Hematopoietic multipotent progenitor cell treated with erythropoietin and hydrocortisone succinate and interleukin-3 and kit ligand, for 6 days (in vitro differentiated cells): ENCODE measurements at places on chromosomes 13 and 19.

GRCh38 chr13:31747291-31747690 is 8.0 kb downstream of the RXFP2 start:
- DNase-seq: no peak

- DNase-seq: peak; percentile 68
These were observed 100.7 kb downstream of the MIPEP start for GRCh38 chr13:23788459-23788858.

DNA sequence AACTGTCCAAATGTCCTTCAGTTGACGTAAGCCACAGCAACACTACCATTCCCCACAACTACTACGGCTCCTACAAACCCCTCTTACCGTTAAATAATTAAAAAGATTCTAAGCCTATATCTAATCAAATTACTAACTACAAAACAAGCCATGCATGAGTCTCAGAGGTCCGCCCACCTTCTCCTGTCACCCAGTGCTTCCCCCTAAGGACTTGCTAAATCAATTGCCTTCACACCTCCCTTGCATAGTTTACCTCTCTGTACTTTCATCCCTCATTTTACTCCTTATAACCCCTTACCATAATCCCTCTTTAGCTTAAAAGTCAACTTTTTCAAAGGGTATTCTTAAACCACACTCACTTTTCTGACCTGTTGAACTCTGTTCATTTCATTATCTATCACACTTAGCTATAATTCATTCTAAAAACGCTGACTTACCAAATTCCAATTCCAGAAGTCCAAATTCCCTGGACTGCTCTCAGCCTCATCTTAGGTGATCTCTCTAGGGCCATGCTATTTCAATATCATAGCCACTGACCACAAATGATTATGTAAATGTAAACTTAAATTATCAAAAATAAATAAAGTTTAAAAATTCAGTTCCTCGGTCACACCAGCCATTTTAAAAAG is 187.8 kb downstream of the DIAPH3 start:
- no peak for DNase-seq

- DNase-seq: no peak
These were observed 117.7 kb upstream of the CACNA1A start for GRCh38 chr19:13623716-13624710.

DNA sequence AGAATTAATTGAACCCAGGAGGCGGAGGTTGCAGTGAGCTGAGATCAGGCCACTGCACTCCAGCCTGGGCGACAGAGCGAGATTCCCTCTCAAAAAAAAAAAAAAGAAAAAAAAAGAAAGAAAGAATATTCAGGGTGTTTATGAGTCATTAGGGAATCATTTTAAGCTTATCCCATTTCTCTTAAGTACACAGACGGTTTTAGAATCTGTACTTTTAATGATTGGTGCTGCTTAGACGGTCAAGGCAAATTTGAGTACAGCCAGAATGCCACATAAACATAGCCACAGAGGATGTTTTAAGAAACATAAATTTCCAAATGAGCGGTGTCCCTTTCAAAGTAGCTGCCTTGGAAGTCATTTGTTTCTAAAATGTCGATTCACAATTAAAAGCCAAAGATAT is 2.6 kb downstream of the SPRYD7 start:
- no peak for DNase-seq

GRCh38 chr13:85266771-85267170 is 532.4 kb downstream of the SLITRK6 start:
- no peak for DNase-seq

DNA sequence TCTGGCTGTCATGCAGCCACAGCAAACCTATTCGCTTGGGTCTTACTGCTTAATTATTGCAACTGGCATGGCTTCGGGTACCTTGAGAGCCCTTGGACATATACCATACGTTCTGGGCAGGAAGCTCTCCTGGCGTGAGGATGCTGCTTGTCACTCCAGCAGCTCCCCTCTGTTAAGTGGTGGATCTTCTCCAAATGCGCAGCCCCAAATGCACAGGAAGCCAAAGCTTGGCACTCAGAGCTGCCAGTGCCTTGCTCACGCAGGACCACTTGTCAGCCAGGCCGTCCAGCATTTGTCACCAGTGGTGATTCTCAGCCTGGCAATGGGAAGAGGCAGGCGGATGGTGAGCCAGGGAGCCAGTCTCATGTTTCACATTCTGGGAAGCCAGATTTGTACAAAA is 158.6 kb downstream of the KATNAL1 start:
- no peak for DNase-seq

- no peak for DNase-seq
These were observed 3.0 kb upstream of the NCCRP1 start for GRCh38 chr19:39193803-39194202.

DNA sequence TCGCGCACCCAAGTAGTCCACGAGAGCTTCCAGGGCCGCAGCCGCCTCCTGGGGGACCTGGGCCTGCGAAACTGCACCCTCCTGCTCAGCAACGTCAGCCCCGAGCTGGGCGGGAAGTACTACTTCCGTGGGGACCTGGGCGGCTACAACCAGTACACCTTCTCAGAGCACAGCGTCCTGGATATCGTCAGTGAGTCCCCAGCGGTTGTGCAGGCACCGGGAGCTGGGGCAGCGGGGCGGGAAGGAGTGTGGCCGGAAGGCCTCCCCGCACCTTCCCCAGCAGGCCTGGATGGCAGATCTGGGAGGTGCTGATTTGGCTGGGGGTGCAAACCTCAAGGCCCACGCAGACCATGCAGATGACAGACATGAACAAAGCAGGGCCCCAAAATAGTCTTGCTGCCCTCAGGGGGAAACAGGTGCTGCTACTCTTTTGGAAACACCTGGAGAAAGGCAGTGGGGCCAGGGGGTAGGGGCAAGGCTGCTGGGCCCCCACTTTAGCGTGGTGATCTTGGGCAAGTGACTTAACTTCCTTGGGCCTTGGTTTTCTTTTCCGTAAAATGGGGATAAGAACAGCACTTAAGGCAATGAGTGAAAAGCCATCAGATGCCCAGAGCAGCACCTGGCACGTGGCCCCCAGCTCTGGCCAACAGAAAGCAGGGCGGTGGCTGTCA is 4.0 kb downstream of the MAG start:
- DNase-seq: peak; percentile 31

GRCh38 chr13:110347535-110348308 is 40.6 kb downstream of the COL4A2 start:
- no peak for DNase-seq

- no peak for DNase-seq
These were observed 112.4 kb downstream of the KATNAL1 start for GRCh38 chr13:30194906-30195305.

DNA sequence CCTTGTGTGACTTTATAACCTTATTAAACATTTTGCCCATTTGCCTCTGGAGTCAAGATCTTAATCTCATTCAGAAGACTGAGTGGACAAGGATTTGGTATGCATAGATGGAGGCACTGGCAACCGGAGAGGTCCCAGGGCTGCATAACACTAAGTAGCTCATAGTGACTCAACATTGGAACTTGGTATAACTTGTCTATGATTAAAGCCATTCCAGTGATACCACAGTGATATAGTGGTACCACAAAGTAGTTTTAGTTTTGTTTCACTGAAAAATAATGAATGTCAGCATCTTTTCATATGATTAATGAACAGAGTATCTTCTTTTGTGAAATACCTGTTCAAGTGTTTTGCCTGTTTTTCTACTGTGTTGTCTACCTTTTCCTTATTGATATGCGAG is 26.4 kb downstream of the CDK8 start:
- DNase-seq: no peak
